T-helper 17 cell (primary cell): ENCODE measurements at places on chromosomes 3 and 15. TPM values are rescaled to one million over a fixed set of nuclear protein-coding genes. Genes with fewer than 3 reads are reported as not detected.
A peak's percentile ranks its signal among the peaks of the same experiment; 100 is the strongest.

The CAND2 gene
- 1.2 TPM for total RNA-seq

The GPR62 gene
- not detected for total RNA-seq

The IMPG2 gene
- total RNA-seq = 0.45 TPM

The POTEB gene
- not detected for total RNA-seq

GRCh38 chr15:60839510-60840211 lies 360.7 kb upstream of the ICE2 start:
- no peak for DNase-seq
- H3K27ac ChIP-seq = peak overlapping the region; percentile 99
- H3K4me1 ChIP-seq = peaks cover 84% of the 10 kb centered on the region
- peaks cover 7% of the 10 kb centered on the region for H3K36me3 ChIP-seq
- no peaks in the 10 kb centered on the region for H3K27me3 ChIP-seq

DNA sequence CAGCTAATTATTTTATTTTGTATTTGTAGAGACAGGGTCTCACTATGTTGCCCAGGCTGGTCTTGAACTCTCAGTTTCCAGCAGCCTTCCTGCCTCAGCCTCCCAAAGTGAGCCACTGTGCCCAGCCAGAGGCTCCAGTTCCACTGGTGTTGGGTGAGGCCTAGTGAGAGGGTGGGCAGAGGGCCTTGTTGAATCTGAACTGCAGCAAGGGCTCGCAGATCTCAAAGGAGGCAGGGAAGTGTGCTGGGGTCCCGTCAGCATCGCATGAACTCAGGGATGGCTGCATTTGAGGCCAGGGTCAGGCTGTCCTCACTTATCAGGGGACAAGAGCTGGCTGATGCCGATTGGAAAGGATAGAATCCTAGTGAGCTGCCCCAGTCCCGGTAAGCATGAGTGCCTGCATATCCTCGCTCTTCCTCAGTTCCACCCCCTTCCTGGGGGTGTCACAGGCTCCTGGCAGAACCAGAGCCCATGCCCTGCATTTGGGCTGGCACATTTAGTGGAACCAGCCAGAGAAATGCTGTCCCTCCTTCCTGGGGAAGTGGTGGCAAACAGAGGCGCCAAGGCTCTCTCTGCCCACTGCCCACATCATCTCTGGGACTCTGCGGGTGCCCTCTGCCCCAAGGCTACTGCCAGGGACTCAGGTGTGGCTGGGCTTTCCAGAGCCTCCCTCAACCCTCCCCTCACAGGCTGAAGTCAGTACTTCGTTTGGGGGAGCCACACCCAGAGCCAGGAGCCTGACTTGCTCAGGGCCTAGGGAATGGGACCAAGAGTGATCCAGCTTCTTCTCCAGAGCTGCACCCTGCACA lies 24.1 kb downstream of the ALS2CL start:
- peaks cover 3% of the 10 kb centered on the region for H3K36me3 ChIP-seq
- no peak overlapping the region for H3K27ac ChIP-seq
- H3K27me3 ChIP-seq = no peaks in the 10 kb centered on the region
- no peak overlapping the region for H3K4me3 ChIP-seq
- DNase-seq = no peak
- H3K4me1 ChIP-seq = peaks cover 7% of the 10 kb centered on the region

DNA sequence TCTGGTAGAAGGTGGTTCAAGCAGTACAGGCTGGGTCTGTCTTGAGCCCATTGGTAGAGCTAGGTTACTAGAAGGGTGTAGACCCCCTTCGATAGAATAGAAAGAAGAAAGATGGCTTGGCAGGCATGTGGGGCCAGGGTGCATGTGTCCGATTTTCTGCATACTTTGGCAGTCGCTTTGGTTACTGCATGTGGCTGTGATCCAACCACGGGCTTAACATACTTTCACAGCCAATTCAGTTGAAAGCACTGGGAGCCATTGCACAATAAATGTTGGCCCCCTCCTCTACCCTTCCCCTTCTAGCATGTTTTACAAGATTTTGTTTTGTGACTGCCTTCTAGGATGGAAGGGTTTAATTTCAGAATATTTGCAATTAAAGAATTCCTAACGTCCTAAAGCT lies 7.2 kb downstream of the ARID3B start:
- no peaks in the 10 kb centered on the region for H3K27me3 ChIP-seq
- DNase-seq = no peak
- peak overlapping the region; percentile 16 for H3K27ac ChIP-seq

- H3K4me3 ChIP-seq = no peak overlapping the region
- H3K27me3 ChIP-seq = peaks cover 41% of the 10 kb centered on the region
- DNase-seq = no peak
- no peaks in the 10 kb centered on the region for H3K36me3 ChIP-seq
- H3K27ac ChIP-seq = no peak overlapping the region
Measured at GRCh38 chr15:43920254-43920600, 93.4 kb downstream of the WDR76 start.

DNA sequence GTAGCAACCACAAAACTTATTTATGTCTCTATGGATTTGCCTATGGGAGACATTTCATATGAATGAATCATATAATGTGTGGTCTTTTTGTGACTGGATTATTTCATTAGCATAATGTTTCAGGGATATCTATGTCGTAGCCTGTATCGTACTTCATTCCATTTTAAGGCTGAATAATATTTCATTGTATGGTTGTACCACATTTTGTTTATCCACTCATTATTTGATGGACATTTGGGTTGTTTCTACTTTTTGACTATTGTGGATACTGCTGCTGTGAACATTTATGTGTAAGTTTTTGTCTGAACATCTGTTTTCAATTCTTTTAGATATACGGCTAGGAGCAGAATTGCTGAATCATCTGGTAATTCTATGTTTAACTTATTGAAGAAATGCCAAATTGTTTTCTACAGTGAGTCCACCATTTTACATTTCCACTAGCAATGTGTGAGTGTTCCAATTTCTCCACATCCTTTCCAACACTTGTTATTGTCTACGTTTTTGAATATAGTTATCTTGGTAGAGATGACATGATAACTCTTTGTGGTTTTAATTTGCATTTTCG lies 134.4 kb upstream of the DAZL start:
- H3K36me3 ChIP-seq = no peaks in the 10 kb centered on the region
- H3K4me3 ChIP-seq = no peak overlapping the region
- DNase-seq = no peak
- no peak overlapping the region for H3K27ac ChIP-seq

DNA sequence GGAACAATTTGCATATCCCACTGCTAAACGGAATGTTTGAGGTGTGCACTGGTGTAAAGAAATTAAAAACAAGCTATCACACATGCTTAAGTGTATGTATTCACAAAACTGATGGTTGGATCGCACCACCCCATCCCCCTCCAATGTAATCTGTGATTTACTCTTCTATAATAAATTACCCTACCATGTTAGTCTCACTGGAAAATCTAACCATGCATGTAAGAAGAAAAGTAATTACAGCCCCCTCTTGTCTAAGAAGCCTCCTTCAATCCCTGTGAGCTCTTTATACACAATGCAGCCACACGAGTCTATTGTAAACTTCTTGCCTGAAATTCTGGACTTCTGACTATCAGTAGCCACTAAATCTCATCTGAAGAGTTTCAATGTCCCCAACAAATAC lies 173.6 kb downstream of the ZBTB20 start:
- peaks cover 7% of the 10 kb centered on the region for H3K36me3 ChIP-seq
- DNase-seq = no peak
- H3K4me1 ChIP-seq = no peaks in the 10 kb centered on the region
- H3K4me3 ChIP-seq = no peak overlapping the region
- H3K27me3 ChIP-seq = no peaks in the 10 kb centered on the region

DNA sequence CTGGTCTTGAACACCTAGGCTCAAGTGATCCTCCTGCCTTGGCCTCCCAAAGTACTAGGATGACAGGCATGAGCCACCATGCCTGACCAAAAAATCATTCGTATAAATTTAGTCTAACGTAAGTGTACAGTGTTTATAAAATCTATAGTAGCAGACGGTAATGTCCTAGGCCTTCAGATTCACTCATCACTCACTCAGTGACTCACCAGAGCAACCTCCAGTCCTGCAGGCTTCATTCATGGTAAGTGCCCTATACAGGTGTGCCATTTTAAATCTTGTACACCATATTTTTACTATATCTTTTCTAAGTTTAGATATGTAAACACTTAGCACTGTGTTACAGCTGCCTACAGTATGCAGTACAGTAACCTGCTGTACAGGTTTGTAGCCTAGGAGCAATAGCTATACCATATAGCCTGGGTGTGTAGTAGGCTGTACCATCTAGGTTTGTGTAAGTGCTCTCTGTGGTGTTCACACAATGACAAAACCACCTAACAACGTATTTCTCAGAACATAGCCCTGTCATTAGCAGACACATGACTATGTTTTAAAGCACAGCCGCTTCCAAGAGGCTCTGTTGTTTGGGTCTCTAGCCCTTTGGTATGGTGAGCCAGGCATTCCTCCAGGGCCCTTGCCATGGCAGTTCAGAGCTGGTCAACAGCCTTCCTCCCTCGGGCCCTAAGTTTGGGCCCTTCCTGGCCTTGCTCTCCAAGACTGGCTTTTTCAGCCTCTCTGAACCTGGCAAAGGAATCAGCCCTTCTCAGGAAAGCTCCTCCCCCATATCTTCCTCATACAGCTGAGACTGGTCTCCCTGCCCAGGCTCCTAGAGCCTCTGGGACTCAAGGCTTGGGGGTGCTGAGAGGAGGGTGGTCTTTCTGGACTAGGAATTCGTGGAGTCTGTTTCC lies 1.9 kb upstream of the CCDC9B start:
- no peaks in the 10 kb centered on the region for H3K27me3 ChIP-seq
- DNase-seq = no peak
- no peaks in the 10 kb centered on the region for H3K36me3 ChIP-seq

DNA sequence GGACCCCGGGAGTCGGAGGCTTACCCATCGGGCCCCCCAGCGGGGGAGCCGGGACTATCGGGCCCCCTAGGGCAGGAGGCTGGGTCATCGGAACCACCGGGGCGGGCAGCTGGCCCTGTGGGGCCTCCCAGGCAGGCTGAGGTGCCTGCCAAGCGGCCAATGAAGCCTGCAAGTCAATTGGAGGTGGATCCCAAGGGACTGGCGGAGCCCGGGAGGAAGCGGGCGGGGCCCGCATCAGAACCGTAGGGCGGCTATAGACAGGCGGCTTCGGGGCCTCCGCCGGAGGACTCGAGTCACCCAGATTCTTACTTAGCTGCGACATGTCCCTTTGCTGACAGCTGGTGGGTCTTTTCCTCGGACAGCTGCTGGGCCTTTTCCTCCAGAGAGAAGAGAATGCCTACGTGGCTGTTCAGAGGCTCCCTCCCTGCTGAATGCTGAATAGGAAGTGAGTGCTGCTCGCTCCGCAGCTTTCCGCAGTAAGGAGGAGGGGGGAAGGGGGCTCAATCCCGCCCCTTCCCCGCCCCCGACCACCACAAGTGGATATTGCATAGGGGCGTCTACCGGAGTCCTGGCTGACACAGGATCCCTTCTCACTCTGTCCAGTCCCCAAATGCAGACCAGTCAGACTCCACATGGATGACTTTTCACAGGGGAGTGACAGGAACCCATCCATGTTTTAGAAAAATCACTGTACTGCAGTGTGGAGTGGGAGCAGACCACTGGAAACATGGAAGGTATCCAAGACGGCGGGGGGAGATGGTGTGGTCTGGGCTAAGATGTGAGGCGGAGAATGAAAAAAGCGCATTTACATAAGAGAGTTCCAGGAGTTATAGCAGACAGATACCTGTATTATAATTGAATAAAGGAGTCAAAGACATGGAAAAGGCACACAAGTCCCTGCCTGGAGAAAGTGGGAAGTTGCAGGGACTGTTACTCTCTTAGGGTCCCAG lies at the start of gene MAGEL2:
TSS of gene MAGEL2 (minus strand) at position 447 of the 950 bp plus-strand sequence. CDS start at position 322, 125 bp downstream.
- DNase-seq = no peak
- H3K4me3 ChIP-seq = no peak within 1 kb of the TSS
- H3K4me1 ChIP-seq = peaks cover 2% of the 10 kb centered on the region
- H3K27me3 ChIP-seq = peaks cover 11% of the 10 kb centered on the region
- no peaks in the 10 kb centered on the region for H3K36me3 ChIP-seq
- no peak within 1 kb of the TSS for H3K27ac ChIP-seq

- peak overlapping the region; percentile 99 for H3K4me3 ChIP-seq
- H3K36me3 ChIP-seq = peaks cover 4% of the 10 kb centered on the region
- no peaks in the 10 kb centered on the region for H3K27me3 ChIP-seq
- H3K4me1 ChIP-seq = peaks cover 45% of the 10 kb centered on the region
- peak overlapping the region; percentile 99 for H3K27ac ChIP-seq
Measured at GRCh38 chr15:68277131-68277602, 378 bp upstream of the FEM1B start.

DNA sequence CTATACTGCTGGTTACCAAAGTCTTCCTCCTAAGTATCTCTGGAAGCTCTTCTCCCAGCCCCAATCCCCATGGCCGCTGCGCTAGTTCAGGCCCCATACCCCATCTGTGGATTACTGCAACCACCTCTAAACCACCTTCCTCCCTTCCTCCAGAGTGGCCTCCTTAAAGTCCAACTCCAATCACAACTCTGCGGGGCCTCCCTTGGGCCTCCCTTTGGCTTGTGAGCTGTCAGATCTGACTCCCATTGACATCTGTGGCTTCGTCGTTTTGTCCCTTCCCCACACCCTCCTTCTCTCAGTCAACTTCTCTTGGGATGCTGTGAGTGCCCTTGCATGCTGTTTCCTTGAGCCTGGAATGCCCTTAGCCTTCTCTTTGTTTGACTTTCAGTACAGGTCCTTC lies 9.3 kb upstream of the HRH1 start:
- no peak overlapping the region for H3K27ac ChIP-seq
- no peak overlapping the region for H3K4me3 ChIP-seq
- DNase-seq = no peak
- peaks cover 22% of the 10 kb centered on the region for H3K27me3 ChIP-seq

DNA sequence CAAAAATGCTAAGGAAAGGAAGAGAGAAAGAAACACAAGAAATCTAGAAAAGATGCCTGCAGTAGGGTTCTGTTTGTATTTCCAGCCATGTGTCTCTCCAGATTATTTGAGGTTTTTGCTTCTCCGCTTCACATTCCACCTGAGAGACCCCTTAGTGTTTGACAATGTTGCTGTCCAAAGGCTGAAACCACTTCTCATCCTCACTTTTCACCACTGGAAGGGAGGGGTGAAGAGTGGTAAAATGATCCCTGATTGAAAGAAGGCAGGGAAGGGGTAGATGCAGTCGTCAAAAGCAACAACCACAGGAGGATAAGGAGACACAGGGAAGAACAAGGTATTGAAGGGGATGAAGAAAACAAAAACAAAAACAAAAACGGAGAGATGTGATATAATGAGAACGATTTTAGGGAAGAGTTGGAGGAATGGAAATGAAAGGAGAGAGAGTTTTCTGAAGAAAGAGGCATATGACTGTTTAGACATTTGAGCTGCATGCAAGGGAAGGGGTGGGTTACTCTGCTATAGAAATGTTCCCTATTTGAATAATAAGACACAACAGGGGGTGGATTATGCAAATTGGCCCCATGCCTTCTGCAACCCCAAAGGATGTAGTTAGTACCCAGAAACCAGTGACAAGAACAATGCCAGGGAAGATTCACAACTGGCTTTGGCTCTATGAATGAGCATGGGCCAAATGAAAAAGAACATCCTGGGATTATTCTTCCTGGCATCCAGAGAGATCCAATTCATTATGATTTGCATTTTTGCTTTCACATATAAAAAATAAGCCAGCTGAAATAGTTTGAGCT lies 235.9 kb downstream of the GAP43 start:
- no peaks in the 10 kb centered on the region for H3K36me3 ChIP-seq
- no peaks in the 10 kb centered on the region for H3K4me1 ChIP-seq
- H3K27ac ChIP-seq = no peak overlapping the region
- DNase-seq = no peak
- H3K4me3 ChIP-seq = no peak overlapping the region
- peaks cover 54% of the 10 kb centered on the region for H3K27me3 ChIP-seq

GRCh38 chr3:189621948-189622603 lies 9.1 kb upstream of the TP63 start:
- H3K4me3 ChIP-seq = no peak overlapping the region
- H3K27ac ChIP-seq = no peak overlapping the region
- H3K36me3 ChIP-seq = no peaks in the 10 kb centered on the region
